ENCODE measurements at places on chromosomes 7 and 10.

GRCh38 chr7:42002654-42003053, 234.4 kb downstream of the GLI3 start:
- DNase-seq, result no peak

DNA sequence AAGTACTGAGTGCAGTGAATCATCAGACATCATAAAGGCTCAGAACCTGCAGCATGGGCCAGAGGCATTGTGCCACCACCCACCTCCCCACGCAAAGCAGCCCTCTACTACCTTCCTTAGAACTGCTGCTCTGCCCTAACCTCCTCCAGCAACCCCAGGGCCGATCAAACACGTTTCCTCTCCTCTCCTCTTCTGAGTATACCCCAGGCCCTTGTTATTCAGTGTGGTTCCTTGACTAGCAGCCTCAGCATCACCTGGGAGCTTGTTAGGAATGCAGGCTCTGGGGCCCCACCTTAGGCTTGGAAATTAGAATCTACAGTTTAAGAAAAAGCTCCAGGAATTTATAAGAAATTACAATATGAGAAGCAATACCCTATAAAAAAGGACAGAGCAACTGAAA, 33.2 kb downstream of the DYDC1 start:
- no peak for DNase-seq

GRCh38 chr10:96227206-96227605, 44.2 kb downstream of the BLNK start:
- DNase-seq, result no peak

DNA sequence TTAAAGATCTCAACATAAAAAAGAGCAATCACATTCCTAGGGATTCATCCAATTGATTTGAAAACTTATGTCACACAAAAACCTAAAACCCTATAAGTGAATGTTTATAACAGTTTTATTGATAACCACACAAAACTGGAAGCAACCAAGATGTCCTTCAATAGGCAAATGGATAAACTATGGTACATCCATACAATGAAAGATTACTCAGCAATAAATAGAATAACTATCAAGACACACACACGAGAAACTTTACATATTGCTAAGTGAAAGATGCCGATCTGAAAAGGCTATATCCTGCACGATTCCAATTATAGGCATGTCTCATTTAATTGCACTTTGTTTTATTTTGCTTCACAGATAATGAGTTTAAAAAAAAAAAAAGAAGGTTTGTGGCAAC, 83.3 kb downstream of the ATE1 start:
- DNase-seq, result no peak

GRCh38 chr7:47293884-47294555, 287.9 kb downstream of the TNS3 start:
- no peak for DNase-seq

GRCh38 chr10:31694126-31694685, 234.4 kb downstream of the ARHGAP12 start:
- no peak for DNase-seq

- no peak for DNase-seq
These were observed 100.3 kb upstream of the SVIL start for GRCh38 chr10:29734962-29735627.

DNA sequence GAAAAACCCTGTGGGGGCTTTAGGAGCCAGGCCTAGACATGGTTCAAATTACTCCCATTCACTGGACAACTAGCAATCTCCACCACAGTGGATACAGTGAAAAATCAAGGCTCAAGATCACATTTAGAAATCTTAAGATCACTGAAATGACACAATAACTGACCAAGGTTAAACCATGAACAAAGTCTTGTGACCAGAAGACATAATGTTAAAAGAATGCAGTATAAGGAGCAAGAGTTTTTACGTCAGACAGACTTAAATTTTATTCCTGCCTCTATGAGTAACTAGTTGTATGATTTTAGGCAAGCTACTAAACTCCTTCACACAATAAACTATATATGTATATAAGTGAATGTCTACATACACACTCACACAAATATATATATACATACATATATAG, 68.5 kb downstream of the MICU1 start:
- no peak for DNase-seq

- no peak for DNase-seq
These were observed 14.1 kb upstream of the CYTH3 start for GRCh38 chr7:6286486-6286885.

DNA sequence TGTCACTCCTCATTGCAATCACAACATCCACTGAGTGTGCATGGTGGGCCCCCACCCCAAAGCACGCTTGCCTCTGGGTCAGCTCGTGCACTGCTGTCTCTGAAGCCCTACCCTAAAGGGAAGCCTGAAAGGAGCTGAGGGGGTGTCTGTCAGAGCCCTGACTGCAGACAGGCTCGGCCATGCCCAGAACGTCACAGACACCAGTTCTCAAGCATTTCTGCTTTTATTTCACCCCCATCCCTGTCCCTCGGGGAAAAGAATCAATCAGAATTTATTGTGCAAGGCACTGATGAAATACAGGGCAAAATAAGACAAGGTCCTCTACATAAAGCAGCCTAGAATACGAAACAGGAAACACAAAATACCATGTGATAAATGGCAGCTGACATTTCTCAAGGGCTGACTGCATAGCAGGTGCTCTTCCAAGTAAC, 231.8 kb downstream of the WDR37 start:
- DNase-seq, result no peak

DNA sequence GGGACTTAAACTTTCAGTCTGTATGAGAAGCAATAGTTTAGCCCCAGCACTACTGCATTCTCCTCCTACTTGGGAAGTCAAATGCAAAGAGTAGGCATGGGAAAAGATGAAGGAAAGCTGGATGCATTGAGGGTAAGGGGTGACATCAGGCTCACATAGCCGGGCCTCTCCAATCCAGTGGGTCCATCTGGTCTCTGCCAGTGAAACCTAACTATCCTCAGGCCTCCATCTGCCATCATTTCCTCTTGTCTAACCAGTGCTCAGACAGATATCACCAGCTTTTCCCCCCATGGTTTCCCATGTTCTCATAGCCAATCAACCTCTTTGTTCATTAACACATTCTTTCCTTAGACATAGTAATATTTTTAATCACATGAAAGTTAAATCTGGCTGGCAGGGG, 118.3 kb downstream of the DGKI start:
- no peak for DNase-seq

DNA sequence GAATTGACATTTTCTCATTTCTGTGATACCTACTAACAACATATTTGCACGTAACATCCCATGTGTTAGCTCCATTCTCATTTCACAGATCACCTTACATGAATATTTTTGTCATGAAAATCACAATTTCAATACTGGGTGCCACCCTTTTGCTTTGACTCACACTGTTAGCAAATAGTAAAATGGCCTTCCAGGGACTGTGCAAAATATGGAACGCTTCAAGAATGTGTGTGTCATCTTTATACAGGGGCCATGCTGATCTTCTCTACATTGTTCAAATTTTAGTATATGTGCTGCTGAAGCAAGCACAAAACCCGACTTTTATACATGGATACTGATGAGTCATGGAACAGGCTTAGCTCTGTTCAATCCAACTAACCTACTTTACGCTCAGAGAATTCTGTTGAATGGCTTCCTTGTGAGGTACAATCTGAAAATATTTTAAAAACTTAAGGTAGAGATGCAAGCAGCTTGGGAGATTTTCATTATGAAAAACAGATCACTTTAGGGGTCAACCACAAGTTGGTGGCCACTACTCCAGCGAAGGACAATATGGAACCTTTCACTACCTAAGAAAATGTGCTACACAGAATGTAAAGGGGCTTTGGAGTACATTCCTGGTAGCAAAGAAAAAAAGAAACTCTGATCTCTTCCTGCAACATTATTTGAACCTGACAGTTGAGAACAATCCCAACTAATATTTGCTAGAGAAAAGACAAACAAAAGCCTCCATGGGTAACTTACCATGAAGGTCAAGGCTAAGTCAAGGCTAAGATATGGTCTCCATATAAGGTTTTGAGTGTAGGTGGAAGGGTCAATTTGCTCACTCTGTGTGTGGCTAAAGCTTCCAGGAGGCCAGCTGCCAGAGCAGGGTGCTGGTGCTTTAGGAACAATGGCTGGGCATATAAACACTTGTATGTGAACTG, 11.9 kb downstream of the ANKRD26 start:
- no peak for DNase-seq

- DNase-seq, result no peak
These were observed 27.0 kb downstream of the AOC1 start for GRCh38 chr7:150879345-150879744.
